ENCODE measurements at places on chromosomes 3 and 15.

DNA sequence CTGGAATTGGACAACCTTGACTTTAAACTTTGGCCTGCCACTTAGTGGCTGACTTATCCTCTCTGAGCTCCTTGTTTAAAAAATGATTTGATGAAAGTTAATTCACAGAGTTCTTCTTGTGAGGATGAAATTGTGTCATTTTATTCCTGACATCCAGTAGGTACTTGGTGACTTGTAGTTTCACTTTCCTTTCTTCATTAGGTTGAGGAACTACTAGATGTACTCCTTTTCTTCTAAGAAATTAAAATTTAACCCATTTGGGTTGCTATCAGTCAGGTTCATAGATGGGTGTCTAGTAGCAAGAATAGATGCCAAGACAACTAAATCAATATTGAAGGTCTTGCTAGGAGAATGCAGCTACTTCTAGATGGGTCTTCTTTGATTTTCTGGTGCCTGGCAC lies 5.2 kb downstream of the NR1D2 start:
- no peak for DNase-seq

GRCh38 chr3:38007754-38008090 lies 17.1 kb downstream of the VILL start:
- DNase-seq, result no peak

- no peak for DNase-seq
These were observed 26.6 kb downstream of the SLC24A5 start for GRCh38 chr15:48147358-48147757.

GRCh38 chr15:96672629-96673028 lies 342.1 kb downstream of the NR2F2 start:
- DNase-seq, result no peak

GRCh38 chr3:46484911-46485778 lies 12.6 kb upstream of the RTP3 start:
- DNase-seq, result peak; percentile 61

GRCh38 chr3:14335774-14336748 lies 66.3 kb upstream of the SLC6A6 start:
- DNase-seq, result no peak

DNA sequence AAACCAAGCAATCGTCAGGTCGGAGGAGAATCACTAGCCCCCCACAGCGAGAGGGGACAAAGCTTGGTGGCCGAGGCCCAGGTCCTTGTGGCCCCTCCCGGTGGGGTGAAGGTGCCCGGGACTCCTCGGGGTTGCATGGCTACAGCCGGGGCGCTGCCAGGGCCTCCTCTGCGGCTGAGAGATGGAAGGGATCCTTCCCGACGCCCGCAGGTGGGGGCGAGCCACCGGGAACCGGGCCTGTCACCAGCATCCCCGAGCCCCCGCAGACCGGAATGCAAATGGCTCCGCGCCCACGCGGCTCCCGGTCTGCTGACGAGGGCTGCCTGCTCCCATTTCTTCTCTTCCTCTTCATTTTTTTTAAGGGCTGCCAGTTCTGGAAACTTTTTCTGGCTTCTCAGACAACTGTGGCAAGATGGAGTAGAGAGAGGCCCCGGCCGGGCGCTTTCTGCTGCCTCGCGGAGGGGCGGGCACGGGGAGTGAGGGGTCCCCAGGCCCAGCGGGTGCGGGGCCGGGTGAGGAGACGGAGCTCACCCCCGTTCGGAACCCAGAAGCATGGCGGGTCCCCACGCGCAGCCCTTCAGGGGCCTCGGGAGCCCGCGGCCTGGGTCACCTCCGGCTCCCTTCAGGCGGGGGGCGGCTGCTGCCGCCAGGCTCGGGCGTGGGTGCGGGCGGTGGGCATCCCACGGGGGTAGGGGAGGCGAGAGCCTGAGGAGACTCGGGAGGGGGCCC lies 27.5 kb downstream of the MELTF start:
- no peak for DNase-seq

DNA sequence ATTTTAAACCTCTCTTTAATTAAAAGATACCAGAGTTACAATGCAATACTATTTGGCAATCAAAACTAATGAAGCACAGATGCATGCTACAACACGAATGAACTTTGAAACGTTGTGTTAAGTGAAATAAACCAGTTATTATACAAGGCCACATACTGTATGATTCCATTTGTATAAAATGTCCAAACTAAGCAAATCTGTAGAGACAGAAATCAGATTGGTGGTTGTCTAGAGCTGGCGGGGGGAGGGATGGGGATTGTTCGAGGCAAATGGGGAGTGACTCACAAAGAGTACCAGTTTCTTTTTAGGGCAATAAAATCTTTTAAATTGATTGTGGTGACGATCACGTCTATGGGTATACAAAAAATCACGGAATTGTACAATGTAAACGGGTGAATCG lies 677.0 kb downstream of the NTRK3 start:
- no peak for DNase-seq

DNA sequence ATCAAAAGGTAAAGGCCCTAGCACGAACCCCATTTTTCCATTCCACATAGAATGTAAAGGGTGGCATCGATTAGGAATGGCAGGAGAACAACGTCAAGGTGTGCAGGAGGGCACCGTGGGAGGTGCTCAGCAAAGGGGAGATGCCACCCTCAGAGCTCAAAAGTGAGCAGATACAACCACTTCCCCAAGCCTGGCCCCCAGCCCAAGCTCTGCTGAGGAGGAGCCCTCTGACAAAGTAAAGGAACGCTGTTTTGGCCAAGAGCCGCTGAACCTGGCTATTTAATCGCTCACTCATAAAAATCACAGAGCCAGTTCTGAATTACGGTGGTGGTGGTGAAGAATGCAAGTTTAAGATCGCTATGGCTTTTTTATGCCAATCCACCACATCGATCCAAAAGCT lies 12.4 kb downstream of the GNB5 start:
- no peak for DNase-seq

DNA sequence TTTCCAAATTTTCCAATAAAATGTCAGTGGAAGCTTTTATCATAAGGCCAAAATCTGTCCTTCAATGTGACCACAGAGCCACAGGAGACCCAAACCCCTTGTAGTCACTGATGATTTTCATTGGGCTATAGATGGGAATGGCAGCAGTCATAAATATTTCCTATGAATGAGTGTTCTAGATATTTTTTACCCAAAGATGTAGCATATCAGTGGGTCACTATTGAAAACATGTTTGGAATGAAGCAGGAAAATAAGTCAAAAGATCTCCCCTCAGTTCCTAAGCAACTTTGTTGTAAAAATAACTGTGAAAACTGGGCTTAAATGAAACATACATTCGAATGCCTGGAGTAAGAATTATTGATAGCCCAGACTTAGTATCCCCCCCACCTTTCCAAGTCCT lies 49.0 kb downstream of the NKIRAS1 start:
- no peak for DNase-seq

- DNase-seq, result peak; percentile 85
These were observed 162.9 kb downstream of the VGLL4 start for GRCh38 chr3:11480663-11481298.

DNA sequence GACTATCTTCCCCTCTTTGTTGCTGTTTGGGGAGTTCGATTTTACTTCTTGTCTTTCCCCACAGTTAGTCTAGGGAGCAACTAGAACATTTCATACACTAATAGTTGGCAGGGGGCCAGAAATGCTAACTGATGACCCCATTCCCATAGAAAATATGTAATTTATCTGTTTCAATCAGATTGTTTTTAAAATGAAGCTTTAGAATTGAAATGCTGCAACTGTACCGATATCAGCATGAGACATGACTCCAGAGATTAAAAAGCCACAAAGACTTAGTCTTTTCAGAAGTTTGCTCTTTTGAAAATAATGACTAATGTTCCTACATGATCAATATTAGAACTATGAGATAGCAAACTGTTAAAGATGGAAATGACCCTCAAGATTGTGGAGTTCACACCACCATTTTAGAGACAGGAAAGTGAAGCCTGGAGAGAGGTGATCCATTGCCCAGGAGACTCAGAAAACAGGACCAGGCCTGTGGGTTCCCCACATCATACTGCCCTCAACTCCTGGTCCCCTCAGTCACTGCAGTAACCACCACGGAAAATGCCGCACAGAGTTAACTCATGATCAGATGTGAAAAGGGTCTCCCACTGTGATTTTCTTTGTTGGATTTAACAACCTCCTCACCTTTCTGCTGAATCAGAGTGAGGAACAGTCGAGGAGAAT lies 130.3 kb downstream of the CHDH start:
- no peak for DNase-seq

DNA sequence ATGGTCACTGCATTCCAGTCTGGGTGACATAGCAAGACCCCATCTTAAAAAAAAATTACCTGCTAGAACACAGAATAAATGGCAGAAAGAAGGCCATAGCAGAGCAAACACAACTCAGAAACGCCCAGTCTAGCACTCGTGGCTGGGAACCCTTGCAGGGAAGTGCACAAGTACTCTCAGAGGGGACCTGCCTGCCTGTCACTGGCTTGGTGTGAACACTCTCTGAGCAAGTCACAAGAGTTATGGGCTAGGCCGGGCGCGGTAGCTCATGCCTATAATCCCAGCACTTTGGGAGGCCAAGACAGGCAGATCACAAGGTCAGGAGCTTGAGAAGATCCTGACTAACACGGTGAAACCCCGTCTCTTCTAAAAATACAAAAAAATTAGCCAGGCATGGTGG lies 17.2 kb downstream of the SFMBT1 start:
- DNase-seq, result no peak

GRCh38 chr3:89227634-89228033 lies 120.2 kb downstream of the EPHA3 start:
- DNase-seq, result no peak

- no peak for DNase-seq
These were observed 264.2 kb downstream of the VPS13C start for GRCh38 chr15:61796056-61796455.

DNA sequence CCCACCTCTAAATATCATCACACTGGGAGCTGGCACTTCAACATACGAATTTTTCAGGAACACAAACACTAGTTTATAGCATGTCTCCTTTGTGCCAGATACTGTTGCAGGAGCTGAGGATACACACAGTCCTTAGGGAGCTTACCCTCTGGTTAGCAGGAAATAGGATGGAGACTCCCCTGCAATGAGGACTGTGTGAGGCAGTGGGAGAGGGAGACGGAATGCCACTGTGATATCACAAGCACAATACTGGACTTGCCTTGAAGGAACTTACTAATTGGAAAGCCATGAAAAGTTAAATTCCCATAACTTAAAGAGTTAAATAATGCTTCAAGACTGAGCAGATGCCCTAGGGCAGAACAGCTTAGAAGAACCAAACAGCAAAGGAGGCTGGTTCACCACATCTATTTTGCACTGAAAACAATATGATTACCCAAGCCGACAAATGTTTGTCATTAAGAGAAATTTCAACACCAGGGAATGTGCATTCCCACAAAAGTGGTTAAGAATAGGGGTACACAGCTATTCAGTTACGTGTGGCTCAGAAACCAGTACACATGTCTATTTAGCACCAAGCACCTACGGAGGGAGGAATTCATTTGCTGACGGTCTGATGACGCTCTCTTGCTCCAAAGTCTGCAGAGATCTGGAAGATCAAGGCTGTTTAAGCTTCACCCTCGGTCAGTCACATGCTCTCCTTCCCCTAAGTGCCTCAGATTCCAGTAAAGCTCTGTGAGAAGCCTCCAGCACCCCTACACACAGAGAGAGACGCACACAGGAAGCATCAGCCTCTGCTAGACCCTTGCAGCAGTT lies 5.2 kb downstream of the TBC1D2B start:
- DNase-seq, result no peak

DNA sequence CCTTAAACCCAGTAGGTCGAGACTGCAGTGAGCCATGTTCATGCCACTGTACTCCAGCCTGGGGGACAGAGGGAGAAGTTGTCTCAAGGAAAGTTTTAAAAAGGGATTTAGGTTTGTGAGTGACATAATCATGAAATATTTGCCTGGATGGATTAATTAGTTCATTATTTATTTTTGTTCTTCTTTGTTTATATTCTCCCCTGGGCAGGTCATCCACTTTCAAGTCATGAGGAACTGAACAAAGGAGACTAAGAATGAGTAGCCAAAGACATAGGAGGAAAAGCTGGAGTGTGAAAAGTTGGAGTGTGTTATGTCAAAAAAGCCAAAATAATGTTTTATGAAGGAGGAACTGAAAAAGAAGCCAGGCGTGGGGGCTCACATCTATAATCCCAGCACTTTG lies 17.7 kb upstream of the PCCB start:
- no peak for DNase-seq

GRCh38 chr3:37730825-37731224 lies 130.9 kb upstream of the CTDSPL start:
- no peak for DNase-seq

DNA sequence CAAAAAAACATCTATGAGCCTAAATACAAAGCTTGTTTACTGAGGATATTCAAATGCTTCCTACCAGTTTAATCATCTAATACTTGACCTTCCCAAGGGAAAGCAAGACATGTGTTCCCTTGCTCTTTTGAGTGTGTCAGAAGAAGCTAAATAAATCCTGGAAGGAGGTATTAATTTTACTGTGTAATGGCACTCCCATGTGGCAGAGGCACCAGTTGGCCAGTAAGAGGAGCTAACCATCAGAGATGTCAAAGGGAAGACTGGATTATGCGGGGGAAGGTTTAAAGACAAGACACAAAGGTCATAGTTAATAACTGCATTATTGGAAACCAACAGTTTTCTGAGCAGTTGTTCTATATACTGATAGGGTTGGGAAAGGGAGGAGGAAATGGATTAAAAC lies 125.1 kb downstream of the SUCLG2 start:
- no peak for DNase-seq

GRCh38 chr3:31530039-31530959 lies 2.4 kb upstream of the STT3B start:
- no peak for DNase-seq

DNA sequence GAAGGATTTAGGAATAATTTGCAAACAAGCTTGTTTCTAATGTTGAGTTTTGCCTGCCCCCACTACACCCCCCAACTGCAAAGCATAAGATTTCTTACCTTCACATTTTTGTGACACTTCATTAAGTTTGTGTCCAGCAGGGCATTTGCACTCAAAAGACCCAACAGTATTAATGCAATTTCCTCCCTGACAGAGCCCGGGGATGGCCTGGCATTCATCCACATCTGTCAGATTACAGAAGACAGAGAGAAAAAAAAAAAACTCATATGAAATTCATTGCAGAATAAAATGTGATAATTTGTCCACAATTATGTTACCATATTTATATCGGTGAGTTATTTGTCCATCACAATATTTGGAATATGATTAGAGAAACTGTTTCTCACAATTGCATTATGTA lies 111.5 kb downstream of the FBN1 start:
- no peak for DNase-seq
